ENCODE measurements at places on chromosomes 1 and 21.
A peak's percentile ranks its signal among the peaks of the same experiment; 100 is the strongest.

DNA sequence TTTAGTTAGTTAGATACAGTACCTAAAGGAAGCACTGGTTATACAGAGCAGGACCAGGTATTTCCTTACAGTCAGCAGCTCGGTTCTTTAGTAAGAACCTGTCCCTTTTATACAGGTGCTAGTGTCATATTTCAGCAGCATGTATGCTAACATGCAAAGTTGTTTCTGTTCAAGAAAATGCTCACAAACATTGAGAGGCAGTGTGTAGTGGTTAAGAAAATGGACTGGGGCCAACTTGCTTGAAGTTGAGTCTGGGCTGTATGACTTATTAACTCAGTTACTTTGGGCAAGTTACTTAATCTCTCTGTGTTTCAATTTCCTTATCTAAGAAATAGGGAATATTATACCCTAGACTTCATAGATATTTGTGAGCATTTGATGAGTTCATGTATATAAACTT, 31.1 kb downstream of the AK4 start:
- H3K4me3 ChIP-seq: no peak overlapping the region
- DNase-seq: no peak
- H3K27ac ChIP-seq: no peak overlapping the region
- H3K4me1 ChIP-seq: peaks cover 34% of the 10 kb centered on the region
- H3K27me3 ChIP-seq: peaks cover 4% of the 10 kb centered on the region
- H3K36me3 ChIP-seq: peaks cover 6% of the 10 kb centered on the region

DNA sequence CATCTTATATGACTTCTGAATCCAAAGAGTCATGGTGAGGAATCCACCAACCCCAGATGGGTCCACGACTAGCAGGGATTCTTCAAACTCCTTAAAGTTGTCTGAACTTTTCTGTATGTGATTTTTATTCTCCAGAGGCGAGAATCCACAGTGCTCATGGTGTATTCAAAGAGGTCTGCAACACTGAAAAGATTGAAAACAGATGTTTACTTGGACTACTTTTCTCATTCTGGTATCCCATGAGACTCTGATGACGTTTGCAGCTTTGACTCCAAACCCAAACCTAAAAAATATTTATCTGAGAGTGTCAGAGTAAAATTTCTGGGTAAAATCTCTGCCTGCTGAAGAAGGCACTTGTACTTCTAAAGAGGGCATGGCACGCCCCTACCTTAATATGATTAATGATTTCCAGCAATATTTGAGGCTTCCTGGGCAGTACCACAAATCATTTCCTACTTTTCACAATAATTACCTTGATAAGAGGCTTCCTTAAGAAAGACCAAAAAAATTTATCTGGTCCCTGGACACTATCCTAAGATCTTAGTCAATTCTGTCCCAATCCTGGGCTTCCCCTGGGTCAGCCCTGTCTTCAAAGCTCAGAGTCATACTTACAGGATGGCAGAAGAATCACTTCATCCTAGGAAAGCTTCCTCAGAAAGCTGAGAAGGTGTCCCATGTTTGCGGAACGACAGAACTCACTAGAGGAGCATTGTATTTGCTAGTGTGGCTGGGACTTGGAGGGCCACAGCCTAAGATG, 76.5 kb upstream of the MAP10 start:
- H3K27me3 ChIP-seq: peaks cover 20% of the 10 kb centered on the region
- H3K4me3 ChIP-seq: no peak overlapping the region
- H3K27ac ChIP-seq: no peak overlapping the region

GRCh38 chr1:14298806-14299205, 299.7 kb upstream of the KAZN start:
- H3K4me3 ChIP-seq: no peak overlapping the region
- DNase-seq: no peak
- H3K27me3 ChIP-seq: peaks cover 7% of the 10 kb centered on the region
- H3K27ac ChIP-seq: no peak overlapping the region
- no peaks in the 10 kb centered on the region for H3K36me3 ChIP-seq

GRCh38 chr1:61397935-61398334, 315.6 kb downstream of the NFIA start:
- peaks cover 1% of the 10 kb centered on the region for H3K27me3 ChIP-seq
- no peaks in the 10 kb centered on the region for H3K36me3 ChIP-seq
- peaks cover 43% of the 10 kb centered on the region for H3K4me1 ChIP-seq
- no peak overlapping the region for H3K4me3 ChIP-seq

- peaks cover 18% of the 10 kb centered on the region for H3K36me3 ChIP-seq
- H3K27me3 ChIP-seq: no peaks in the 10 kb centered on the region
- H3K4me3 ChIP-seq: no peak overlapping the region
Observed at GRCh38 chr21:28857752-28858151, 134.9 kb downstream of the LTN1 start.

GRCh38 chr21:43712268-43712942, 6.5 kb upstream of the PDXK start:
- H3K4me1 ChIP-seq: peaks cover 28% of the 10 kb centered on the region
- H3K36me3 ChIP-seq: no peaks in the 10 kb centered on the region
- H3K4me3 ChIP-seq: peak overlapping the region; percentile 57
- peak overlapping the region; percentile 78 for H3K27ac ChIP-seq
- peaks cover 40% of the 10 kb centered on the region for H3K27me3 ChIP-seq

DNA sequence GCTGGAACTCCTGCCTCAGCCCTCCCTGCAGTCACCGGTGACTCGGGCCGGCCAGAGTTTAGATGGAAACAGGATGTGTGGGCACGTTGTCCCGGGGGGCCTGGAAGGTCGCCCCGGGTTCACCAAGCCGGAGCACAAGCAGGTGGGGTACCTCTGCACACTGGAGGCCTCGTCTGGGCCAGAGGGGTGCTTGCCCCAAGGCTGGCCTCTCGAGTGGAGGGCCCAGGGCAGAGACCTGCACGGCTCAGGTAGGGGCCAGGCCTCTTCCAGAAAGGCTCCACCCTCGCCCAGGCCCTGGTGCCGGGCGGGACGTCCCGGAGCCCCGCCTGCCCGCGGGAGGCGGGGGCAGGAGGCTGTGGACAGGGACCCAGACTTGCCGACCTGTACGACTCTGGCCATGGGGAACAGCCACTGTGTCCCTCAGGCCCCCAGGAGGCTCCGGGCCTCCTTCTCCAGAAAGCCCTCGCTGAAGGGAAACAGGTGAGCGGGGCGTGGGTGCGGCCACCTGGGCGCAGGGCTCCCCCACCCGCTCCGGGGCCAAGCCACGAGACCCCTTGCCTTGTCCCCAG, at the start of gene PLEKHN1:
TSS of gene PLEKHN1 (plus strand) at position 348 of the 569 bp plus-strand sequence. CDS start at position 398, 50 bp downstream.
- no peaks in the 10 kb centered on the region for H3K4me1 ChIP-seq
- H3K27ac ChIP-seq: no peak within 1 kb of the TSS
- H3K27me3 ChIP-seq: peaks cover 73% of the 10 kb centered on the region

DNA sequence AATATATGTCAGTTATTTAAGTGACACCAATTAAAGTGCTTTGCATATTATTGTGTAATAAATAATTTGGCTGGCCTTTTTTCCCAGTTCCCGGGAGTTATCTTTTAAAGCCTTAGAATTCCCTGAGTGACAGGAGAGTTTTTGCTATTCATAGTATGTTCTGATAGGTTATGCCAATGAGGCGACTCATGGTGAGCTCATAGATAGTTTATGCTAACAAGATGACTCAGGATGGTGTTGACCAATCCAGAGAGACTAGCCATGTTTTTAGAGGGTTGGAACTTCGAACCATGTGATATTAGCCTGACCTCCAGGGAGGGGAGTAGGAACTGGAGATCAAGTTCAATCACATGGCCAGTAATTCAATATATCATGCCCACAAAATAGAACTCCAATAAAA, 310.8 kb downstream of the USP25 start:
- peaks cover 4% of the 10 kb centered on the region for H3K27me3 ChIP-seq
- H3K4me3 ChIP-seq: no peak overlapping the region
- no peak overlapping the region for H3K27ac ChIP-seq
- no peaks in the 10 kb centered on the region for H3K36me3 ChIP-seq

- H3K4me1 ChIP-seq: peaks cover 50% of the 10 kb centered on the region
- peaks cover 16% of the 10 kb centered on the region for H3K36me3 ChIP-seq
- DNase-seq: peak; percentile 80
- H3K4me3 ChIP-seq: peak overlapping the region; percentile 80
Observed at GRCh38 chr1:44819608-44820327, 11.4 kb downstream of the BTBD19 start.

DNA sequence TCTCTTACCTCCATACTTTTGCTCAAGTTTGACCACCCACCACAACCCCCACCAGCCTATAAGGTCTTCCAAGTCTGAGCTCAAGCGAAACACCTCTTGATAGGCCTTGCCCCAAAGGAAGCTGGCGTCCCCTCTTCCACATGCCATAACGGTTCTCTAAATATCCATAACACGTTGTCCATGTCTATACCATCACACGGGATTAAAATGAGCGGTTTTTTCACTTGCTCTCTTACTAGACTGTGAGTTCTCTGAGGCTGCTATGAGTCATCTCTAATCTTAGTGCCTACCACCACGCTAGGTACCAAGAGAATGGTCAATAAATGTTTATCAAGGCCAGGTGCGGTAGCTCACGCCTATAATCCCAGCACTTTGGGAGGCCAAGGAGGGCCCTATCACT, 41.0 kb downstream of the WASF2 start:
- peaks cover 53% of the 10 kb centered on the region for H3K4me1 ChIP-seq
- H3K27me3 ChIP-seq: no peaks in the 10 kb centered on the region
- H3K36me3 ChIP-seq: peaks cover 24% of the 10 kb centered on the region
- no peak for DNase-seq

- H3K27ac ChIP-seq: no peak overlapping the region
- no peak overlapping the region for H3K4me3 ChIP-seq
- H3K27me3 ChIP-seq: peaks cover 6% of the 10 kb centered on the region
- no peak for DNase-seq
Observed at GRCh38 chr1:153431427-153431826, 15.1 kb downstream of the S100A7A start.

DNA sequence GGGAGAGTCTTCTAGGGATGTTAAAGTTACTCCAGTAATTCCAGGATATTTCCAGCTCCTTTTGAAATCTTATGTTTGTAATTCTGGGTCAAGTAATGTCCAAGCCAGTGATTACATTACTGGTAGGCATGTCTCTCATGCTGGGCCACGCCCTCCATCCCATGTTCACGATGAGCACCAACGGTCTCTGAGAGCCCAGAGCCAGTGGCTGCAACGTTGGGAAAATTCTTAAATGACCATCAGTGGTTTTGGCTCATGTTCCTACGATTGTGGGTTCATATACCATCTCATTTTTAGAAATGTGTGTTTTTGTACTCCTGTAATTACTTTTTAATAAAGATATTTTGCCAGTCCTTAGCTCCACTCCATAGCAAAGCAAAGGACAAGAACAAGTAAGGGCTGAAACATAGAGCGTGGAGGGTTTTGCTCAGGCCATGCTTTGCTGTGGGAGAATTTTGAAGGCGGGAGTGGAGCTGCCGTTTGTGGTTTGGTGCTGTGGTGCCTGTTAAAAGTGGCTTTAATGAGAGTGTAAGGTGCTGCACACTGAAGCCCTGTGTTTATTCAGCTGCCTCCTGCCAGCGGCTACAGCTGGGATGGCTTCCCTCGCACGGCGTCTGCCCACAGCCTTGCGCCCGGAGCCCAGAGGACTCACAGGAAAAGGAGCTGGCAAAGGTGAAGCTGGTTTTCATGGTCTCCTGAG, 28.9 kb downstream of the VANGL1 start:
- H3K4me3 ChIP-seq: peak overlapping the region; percentile 32
- H3K27ac ChIP-seq: peak overlapping the region; percentile 95
- DNase-seq: peak; percentile 38
- H3K27me3 ChIP-seq: no peaks in the 10 kb centered on the region

DNA sequence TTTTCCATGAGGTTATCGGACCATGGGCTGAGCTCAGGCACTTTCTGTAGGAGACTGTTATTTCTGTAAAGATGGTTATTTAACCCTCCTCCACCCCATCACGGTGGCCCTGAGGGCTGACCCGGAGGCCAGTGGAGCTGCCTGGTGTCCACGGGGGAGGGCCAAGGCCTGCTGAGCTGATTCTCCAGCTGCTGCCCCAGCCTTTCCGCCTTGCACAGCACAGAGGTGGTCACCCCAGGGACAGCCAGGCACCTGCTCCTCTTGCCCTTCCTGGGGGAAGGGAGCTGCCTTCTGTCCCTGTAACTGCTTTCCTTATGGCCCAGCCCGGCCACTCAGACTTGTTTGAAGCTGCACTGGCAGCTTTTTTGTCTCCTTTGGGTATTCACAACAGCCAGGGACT, 2.6 kb upstream of the CCDC28B start:
- peaks cover 5% of the 10 kb centered on the region for H3K27me3 ChIP-seq
- H3K36me3 ChIP-seq: peaks cover 34% of the 10 kb centered on the region
- no peak for DNase-seq
- H3K27ac ChIP-seq: peak overlapping the region; percentile 80
- no peak overlapping the region for H3K4me3 ChIP-seq

DNA sequence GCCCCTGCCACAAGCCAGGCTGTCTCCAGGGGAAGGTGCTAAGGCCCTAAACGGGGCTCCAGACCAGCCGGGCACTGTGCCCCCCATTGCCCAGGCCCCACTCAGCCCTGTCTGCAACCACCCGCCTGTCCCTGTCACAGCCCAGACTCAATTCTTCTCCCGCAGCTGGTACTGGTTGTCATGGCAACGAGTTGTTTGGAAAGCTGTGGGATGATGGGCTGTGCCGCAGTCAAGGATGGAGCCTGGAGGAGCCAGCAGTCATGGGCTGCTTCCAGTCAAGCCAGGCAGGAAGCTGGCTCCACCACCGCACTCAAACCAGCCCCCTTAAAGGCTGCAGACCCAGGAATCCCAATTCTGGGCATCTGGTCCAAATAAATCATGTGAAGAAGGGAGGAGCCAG, 4.2 kb downstream of the SPOCD1 start:
- no peak overlapping the region for H3K4me3 ChIP-seq
- H3K4me1 ChIP-seq: peaks cover 5% of the 10 kb centered on the region
- peak; percentile 65 for DNase-seq

DNA sequence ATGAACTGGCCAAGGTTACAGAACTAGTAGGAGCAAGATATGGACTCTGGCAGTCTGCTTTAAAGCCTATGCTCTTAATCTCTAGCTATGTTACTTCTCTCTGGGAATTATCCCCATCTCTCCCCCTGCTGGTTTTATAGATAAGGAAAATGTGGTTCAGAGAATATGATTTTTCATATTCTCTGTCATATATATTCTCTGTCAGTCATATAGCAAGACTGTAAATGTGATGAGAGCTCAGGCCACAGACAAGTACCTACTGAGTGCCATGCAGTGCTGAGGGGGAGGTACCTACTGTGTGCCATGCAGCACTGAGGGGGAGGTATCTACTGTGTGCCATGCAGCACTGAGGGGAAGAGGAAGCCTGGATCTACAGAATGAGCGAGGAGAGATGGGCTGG, 220.3 kb upstream of the FGGY start:
- H3K4me3 ChIP-seq: no peak overlapping the region
- no peaks in the 10 kb centered on the region for H3K36me3 ChIP-seq
- H3K27ac ChIP-seq: peak overlapping the region; percentile 43
- DNase-seq: no peak
- peaks cover 15% of the 10 kb centered on the region for H3K27me3 ChIP-seq

- peak overlapping the region; percentile 3 for H3K27ac ChIP-seq
- no peak overlapping the region for H3K4me3 ChIP-seq
- H3K36me3 ChIP-seq: peaks cover 17% of the 10 kb centered on the region
- H3K27me3 ChIP-seq: peaks cover 2% of the 10 kb centered on the region
- peaks cover 92% of the 10 kb centered on the region for H3K4me1 ChIP-seq
Observed at GRCh38 chr1:54361342-54361741, 44.9 kb downstream of the SSBP3 start.
